ENCODE measurements at places on chromosomes 7 and 10.

DNA sequence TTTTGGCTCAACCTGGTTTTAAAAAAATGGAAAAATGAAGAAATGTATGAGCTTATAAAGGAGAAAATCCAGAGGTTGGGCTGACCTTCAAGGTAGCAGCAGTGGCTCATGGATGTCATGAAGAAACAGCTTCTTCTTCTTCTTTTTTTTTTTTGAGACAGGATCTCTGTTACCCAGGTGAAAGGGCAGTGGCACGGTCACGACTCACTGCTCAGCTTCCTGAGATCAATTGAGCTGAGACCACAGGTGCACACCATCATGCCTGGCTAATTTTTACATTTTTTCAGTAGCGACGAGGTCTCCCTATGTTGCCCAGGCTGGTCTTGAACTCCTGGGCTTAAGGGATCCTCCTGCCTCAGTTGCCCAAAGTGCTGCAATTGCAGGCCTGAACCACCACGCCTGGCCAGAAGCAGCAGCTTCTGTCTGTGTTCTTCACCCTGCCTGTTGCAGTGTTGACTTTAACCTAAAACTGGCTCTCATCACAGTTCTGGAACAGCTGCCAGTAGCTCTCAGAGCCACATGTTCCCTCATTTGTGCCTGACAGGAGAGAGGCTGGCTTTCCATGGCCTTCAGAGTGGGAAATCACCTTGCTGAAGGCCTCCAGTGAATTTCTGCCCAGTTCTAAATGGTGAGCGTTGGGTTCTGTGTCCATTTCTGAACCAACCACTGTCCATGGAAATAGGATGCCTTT is 117.7 kb downstream of the PFKFB3 start:
- peak; percentile 42 for DNase-seq

- DNase-seq = no peak
These were observed 11.0 kb upstream of the IMPDH1 start for GRCh38 chr7:128420773-128421172.

GRCh38 chr7:151246851-151247580 is 1.5 kb downstream of the SMARCD3 start:
- no peak for DNase-seq

- DNase-seq = peak; percentile 72
These were observed 24.8 kb downstream of the AGAP3 start for GRCh38 chr7:151110941-151111645.

GRCh38 chr10:50293513-50294313 is 42.4 kb upstream of the ASAH2 start:
- no peak for DNase-seq

DNA sequence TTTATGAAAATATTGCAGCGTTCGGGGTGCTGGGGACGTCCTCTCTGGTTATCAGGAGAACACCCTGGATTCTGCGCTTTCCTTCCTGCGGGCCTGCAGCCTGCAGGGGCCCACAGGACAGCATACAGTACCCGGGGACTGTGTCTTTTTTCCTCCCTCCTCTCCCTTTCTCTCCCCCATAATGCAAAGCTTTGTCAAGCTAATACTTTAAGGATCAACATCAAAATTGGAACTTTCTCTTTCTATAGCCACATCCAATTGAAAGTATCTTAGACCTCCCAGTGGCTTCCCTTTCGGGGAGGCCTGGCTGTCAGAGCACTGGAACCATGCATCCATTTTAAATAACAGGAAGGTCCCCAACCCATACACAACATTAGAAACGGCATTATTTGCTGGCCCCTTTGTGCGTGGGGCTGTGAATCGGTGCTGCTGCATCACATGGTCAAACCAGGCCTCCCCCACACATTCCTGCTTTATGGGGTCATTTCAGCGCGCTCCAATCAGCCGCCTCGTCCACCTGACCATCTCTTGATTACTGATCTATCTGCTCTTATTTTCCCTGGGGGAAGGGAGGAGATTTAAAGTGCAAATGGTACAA is 505.1 kb downstream of the DNAJB6 start:
- DNase-seq = no peak

- DNase-seq = peak; percentile 80
These were observed 49.9 kb downstream of the PWWP2B start for GRCh38 chr10:132446661-132447445.

GRCh38 chr7:128456255-128456725 is 612 bp downstream of the HILPDA start:
- no peak for DNase-seq

GRCh38 chr10:122323941-122324675 is 50.4 kb upstream of the PLEKHA1 start:
- no peak for DNase-seq

DNA sequence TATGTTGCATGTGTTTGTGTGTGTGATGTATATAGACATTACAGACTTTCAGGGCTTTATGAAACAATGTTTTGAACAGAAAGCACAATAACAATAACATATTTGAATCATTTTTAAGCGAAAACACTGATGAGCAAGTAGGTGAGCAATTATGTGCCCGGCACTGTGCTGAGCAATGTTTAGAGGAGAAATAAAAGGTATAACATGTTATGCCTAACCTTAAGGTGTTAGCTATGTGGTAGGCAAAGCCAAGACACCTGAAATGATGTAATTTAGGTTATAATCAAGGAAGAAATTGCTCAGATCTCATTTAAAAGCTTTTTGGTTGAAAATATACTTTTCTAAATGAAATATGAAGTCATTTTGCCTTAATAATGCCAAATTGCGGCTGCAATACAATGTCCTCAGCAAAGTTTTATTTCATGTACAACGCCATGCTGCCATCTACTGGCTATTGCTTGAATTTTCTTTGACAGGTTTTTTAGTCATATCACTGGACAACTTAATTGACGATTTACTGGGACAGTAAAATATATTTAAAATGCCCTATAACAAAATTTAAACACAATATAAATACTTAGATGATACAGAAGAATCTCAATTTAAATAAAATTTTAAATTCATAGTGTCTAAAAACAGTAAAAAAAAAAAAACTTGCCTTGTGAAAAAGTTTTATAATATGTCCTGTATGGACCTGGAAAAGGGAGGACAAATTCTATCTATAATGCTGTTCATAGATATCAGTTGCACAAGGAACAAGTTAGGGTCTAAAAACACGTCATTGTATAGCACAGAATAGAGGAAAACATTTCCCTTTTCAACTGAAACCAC is 131.1 kb upstream of the CDK1 start:
- no peak for DNase-seq

DNA sequence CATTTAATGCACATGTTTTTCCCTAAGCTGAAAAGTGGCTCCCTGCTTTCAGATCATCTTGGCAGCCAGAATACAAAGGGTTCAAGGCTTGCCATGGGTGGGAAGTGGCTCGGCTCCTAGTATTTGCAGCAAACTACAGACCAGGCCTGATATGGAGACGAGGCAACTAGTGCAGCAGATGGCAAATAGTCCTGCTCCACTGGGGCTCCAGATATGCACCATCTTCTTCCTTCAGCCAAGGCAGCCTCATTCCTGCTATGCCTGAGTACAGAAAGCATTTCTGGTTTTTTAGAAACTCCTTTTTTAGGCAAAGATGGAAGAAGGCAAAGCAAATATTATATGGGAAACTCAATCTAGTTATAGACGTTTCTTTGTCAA is 23.9 kb downstream of the LRRC4 start:
- DNase-seq = no peak

DNA sequence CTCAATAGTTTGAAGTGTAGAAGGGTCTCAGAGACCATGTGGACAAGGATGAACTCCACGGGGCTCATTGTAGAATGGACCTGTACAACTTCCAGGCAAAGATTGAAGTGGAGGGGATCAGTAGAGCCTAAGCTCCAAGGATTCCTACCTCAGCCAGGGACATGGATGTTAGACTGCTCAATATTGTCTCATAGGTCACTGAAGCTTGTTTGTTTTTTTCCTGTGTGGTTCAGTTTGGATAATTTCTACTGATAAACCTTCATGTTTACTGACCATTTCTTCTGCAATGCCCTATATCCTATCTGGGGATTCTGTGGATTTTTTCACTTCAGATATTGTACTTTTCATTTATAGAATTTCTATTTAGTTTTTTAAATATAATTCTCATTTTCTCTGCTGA is 8.9 kb downstream of the DYDC2 start:
- no peak for DNase-seq

DNA sequence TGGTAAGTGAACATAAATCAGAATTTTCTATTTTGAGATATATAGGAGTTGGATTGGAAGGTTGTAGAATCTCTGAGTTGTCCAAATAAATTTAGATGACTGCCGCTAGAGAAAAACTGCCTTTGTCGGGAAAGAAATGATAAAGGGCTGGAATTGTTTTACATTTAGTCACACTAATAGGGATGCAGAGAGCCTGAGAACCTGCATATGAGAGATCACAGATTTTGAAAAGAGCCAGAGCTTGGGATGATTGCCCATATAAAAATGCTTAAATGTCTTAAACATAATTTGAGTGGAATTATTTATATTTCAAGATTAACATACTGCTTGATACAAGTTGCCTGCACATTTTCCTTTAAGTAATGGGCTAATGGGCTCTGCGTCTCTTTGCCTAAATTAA is 660.5 kb downstream of the NRG3 start:
- DNase-seq = no peak

DNA sequence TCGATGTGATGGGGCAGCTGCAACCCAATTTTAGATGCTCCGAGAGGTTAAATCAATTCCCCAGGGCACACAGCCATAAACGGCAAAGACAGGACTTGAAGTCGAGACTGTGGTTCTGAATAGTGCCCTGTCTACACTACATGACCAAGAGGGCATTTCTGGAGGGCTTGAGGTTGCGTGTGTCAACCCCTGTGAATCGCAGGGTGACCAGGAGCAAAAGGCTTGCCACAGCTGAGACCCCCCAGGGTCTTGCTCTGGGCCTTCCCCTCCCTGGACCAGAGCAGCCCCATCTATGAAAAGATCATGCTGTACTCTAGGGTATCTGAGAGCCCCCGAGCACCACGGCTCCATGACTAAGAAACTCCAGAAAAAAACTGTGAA is 26.8 kb upstream of the RASGEF1A start:
- DNase-seq = no peak

DNA sequence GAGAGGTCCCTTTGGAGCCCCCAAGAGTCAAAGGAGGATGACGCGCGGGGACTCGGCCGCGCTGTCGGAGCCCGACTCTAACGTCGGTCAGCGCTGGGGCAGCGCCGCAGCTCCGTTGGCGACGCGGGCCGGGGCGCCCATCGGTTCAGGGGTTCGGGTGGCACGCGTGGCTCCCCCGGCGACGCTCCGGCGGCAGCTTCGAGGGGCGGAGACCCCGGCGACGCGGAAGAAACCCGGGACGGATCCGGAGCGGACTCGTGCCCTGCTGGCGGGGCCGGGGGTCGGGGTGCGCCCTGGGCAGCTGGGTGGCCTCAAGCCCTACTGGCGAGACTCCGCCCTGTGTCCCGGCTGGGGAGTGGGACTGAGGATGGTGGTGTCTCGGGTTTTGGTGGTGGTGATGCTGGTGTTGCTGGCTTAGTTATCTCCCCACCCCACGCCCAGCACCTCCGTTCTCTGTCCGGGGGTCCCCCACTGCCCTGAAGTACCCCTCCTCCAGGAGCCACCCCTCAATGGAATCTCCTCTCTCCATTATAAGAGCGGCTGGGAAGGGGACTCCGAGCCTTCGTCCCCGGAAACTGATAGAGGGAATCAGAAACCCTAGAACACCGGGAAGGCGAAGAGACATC is at the start of gene NAT16:
NAT16 (minus strand) TSS at position 164 of the 626 bp plus-strand sequence. CDS start 5,486 bp downstream, outside the sequence.
- no peak for DNase-seq

DNA sequence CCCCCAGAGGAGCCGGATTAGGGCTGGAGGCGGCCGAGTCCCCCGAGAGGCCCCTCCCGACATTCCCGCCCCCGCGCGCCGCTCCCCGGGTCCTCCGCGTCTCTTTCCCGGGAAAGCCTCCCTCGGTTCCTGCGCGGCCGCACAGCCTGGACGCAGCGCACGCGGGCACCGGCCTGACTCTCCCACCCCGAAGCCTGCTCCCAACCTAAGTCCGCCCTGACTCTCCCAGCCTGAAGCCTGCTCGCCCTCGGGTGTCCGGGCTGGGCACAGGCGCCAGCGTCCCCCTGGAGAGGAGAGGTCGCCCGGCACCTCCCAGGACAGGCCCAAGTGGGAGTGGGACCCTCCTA is 441 bp upstream of the VENTX start:
- DNase-seq = no peak

DNA sequence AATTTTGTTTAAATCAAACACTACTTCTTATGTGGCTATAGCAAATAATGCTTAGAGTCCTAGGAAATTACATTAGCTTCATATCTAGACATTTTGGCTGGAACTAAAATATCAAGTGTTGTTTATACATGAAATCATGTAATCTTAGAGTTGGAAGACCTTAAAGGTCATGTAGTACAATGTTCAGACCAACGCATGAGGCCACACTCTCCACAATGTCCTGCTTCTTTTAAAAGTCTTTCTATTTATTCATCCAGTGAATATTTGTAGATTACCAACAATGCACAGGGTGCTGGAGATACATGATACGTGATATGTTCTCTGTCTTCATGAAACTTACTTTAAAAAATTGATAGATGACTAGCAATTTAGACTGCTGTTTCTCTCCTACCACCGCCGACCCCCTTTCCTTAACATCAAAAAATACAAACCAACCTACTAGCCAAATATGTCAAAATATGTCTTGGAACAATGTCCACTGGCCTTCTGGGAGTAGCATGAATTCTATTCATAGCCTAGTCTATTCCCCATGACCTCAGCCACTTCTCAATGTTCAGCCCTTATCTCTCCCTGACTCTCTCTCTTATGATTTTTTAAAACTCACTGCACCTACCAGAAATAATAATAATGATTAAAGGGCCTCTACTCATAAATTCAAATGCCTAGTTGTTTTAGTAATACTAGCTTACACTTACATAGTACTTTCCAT is 59.5 kb upstream of the CAV2 start:
- DNase-seq = no peak

- no peak for DNase-seq
These were observed 504.8 kb downstream of the NXPH1 start for GRCh38 chr7:8938044-8938805.

DNA sequence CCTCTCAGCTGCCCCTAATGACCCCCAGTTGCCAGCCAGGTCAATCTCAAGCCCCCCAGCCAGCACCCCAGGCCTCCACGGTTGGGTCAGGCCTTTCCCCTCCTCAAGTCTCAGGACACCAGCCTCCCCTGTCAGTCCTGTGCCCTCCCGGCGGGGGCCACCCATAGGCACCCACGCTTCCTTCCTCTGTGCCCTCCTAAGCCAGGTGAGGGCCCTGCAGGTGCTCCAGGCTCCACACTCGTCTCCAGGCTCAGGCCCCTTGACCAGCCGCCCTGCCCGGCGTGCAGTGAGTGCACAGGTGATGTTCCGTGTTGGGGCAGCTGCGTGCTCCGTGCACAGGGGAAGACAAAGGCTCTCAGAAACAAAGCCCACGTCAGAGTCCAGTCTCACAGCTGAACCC is 26.8 kb upstream of the ADGRA1 start:
- no peak for DNase-seq
